Lower leg skin (tissue), 4 donors: ENCODE measurements at places on chromosomes 11 and 22. TPM values are rescaled to one million over a fixed set of nuclear protein-coding genes. Genes with fewer than 3 reads are reported as not detected.

The PNPLA3 gene
- total RNA-seq: 19.9 TPM

The TALDO1 gene
- 196 TPM for total RNA-seq

The OR8D1 gene
- not detected for total RNA-seq

The TRIM51 gene
- not detected for total RNA-seq

The MPZL3 gene
- 120 TPM for total RNA-seq

The CD248 gene
- total RNA-seq: 16.1 TPM

The TOM1 gene
- 150 TPM for total RNA-seq

The RCOR2 gene
- 0.16 TPM for total RNA-seq

The FERMT3 gene
- total RNA-seq: 10.1 TPM

The OR1S1 gene
- not detected for total RNA-seq

The GAS2 gene
- 0.54 TPM for total RNA-seq

The MAPK11 gene
- total RNA-seq: 0.65 TPM

The HSPB2 gene
- 6.7 TPM for total RNA-seq

The NRGN gene
- total RNA-seq: not detected

The FAT3 gene
- 0.27 TPM for total RNA-seq

DNA sequence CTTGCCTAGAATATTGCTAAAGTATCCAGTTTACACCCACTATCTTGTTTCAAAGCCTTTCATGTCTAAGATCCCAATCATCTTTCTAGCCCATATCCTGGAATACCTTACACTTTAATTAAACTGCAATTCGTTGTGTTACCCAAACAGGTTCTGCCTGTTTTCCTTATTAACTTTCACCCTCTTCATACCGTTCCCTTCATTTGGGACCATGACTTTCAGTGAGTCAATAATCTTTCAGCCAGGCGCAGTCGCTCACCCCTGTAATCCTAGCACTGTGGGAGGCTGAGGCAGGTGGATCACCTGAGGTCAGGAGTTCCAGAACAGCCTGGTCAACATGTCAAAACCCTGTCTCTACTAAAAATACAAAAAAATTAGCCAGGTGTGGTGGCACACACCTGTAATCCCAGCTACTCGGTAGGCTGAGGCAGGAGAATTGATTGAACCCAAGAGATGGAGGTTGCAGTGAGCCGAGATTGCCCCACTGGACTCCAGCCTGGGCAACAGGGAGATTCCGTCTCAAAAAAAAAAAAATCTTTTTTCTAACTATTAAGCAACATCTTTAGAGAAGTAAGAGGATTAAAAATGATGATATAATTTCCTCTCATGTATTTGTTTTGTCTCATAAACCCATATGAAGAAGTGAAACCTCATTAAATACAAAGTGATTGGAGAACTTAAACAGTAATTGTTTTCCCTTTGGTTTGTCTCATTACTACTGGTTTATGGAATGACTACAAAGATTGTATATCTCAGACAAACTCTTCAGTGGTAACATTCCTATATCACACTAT is 20.7 kb downstream of the DMC1 start:
- DNase-seq: no peak

- no peak for DNase-seq
Measured at GRCh38 chr11:68988491-68988890, 7.7 kb upstream of the MRGPRD start.

DNA sequence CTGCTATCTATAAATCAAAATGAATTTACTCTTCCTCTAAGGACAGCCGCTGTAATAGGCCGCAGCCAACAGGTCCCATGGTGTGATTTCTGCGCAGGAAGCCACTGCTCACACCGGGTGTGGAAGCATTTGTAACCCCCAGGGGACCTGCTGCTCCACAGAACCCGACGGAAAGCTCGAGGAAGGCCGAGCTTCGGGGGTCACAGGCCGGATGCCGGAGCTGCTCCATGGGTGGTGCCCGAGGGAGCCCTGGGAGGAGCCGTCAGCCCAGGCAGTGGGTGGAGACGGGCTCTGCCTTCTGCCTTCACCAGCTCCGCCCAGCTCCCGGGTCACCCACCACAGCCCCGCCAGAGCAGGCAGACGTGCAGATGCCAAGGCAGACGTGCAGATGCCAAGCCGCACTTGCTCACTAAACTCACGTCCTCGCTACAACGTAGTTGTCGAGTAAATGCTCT is 63.5 kb downstream of the BRD1 start:
- no peak for DNase-seq

GRCh38 chr11:61090982-61091372 is 11.3 kb upstream of the CD5 start:
- no peak for DNase-seq

DNA sequence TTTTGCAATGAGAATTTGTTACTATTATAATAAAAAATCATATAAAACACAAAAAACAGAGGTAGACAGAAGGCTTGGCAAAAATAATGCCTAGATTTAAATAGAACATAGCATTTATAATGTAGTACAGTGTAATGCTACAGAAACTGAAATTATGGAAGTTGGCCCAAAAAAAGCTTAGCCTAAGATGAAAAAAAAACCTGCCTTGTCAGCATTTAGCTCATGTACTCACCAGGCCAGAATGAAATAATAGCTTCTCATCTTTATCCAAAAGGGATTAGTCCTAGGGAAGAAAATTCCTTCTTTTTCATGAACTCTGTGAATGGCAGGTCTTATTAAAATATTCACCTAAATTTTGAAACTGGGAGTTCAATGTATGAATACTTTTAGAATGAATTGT is 951.1 kb downstream of the LRRC4C start:
- no peak for DNase-seq

DNA sequence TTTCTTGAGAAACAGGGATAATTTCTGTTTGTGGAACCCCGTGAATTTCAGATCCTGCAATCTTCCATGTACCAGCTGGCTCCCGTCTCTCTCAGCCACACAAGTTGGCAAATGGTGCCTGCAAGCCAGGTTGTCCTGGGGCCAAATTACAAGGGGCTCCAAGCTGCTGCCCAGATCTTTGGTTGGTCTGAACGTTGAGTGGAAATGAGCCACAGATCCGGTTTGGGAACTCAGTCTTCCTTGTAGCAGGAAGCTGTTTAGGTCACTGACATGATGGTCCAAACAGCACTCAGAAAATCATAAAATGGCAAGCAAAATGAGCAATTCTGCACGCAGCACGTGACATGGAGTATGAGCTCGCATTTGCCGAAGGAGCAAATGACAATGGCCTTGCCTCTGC is 1496.4 kb downstream of the TBC1D22A start:
- DNase-seq: peak; percentile 46

GRCh38 chr22:29344137-29344536 is 28.6 kb upstream of the RASL10A start:
- DNase-seq: no peak

- DNase-seq: no peak
Measured at GRCh38 chr11:75858613-75859012, 43.6 kb downstream of the UVRAG start.

- DNase-seq: no peak
Measured at GRCh38 chr11:73340164-73340563, 32.1 kb downstream of the ARHGEF17 start.

DNA sequence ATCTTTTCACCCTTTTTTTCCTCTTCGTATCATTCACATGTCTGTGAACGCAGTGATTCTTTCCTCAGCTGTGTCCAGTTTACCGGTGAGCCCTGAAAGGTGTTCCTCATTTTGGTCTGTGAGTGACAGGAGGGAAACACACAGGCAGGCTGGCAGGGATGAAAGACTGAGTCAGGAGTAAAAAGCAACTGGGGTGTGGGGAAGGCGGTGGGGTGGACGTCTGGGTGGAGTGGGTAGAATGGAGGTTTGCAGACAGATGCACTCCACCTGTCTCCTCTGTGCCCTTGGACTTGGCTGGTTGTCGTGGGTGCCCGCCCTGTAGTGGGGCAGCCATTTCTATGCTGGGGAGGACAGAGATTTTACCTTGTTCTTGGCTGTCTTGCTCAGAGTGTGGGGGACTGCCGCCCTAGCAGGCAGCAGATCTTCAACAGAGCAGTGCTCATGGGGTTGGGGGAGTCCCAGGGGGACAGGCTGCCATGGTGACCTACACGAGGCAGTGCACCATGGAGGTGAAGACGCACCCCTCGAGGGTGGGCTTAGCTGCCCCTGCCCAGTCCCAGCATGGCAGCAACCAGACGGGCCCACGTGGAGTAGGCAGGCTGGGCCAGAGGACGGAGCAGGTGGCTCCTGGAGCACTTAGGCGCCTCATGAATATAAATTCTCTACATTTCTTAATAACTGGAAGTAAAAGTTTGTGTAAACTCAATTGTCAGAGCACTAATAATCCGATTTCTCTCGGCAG is 603.7 kb downstream of the TBC1D22A start:
- DNase-seq: no peak

DNA sequence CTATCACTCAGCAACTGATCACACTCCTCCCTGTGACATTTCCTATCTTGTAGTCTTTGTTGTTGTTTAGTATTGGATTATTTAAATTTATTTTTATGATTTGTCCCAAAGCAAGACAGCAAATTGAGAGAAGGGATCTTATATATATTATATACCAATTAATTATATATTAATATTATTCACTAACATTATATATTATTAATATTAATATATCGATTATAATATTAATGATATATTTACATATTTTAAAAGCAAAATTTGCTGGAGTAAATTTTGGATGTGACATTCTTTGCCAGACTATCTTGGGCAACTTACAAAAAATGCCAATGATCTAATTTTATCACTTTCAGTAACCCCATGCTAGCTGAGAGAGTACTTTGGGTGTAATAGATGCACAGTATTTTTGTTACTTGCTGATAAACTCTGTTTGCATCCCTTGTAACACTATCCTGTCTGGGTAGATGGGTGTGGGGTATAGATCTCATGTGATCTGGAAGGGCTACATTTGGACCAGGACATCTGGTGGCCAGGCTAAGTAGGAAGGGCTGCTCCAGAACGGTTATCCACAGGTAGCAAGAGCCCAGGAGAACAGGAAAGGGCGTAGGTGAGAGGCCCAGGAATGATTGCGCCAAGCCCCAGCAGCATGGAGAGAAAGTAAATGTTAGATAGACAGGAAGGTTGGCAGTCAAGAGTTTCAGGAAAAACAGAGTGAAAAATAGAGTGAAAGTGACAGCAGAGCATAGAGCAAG is 608.6 kb upstream of the KIRREL3 start:
- no peak for DNase-seq

- DNase-seq: no peak
Measured at GRCh38 chr11:128005562-128005961, 581.8 kb downstream of the ETS1 start.

DNA sequence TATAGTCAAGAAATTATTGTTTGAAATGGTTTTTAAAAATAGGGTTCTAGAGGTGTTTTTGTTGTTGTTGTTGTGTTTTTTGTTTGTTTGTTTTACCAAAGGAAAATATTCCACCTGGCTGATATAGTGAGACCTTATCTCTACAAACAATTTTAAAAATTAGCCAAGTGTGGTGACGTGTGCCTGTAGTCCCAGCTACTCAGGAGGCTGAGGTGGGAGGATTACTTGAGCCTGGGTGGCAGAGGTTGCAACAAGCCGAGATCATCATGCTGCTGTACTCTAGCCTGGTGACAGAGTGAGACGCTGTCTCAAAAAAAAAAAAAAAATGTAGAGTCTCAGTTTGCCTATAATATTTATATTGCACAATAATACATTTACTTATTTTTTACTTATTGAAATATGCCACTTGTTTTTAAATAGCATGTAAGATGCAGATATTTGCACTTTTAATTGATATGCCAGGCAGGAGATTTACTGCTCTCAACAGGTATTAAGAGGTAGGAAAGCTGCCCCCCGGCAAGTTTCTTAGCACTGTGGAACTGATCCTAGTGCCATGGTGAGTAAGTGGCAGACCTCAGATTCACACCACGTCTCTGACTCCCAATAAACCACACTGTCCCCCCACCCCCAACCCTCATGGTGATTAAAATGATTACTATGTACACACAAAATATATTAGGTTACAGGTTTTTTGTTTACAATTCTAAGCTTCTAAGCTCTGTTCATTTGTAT is 157.4 kb downstream of the TEAD1 start:
- DNase-seq: no peak

- DNase-seq: peak; percentile 70
Measured at GRCh38 chr11:20363500-20364340, at the start of gene HTATIP2. Gene HTATIP2, plus strand, starts transcription at chr11:20363714. Its CDS starts 524 bp downstream, at chr11:20364238.

DNA sequence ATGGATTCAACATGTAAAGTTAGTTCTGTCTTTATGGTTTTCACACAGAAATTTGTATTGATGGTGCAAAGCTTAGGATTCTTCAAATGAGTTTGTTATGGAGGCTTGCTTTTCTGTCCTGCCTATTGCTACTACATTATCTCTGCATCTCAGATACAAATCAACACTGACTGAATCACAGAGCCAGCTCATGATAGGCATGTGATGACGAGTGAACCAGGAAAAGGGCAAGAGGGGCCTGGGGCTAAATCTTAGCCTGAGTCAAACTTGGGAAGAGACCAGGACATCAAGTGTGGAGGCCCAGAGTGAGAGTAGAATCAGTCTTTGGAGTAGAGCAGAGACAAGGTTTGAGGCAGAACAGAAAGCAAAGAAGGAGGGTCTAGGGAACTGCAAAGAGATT is 107.1 kb upstream of the CD44 start:
- no peak for DNase-seq

- no peak for DNase-seq
Measured at GRCh38 chr11:83070044-83070701, 1.5 kb downstream of the RAB30 start.

GRCh38 chr11:46237248-46238077 is 40.0 kb upstream of the CREB3L1 start:
- peak; percentile 94 for DNase-seq

DNA sequence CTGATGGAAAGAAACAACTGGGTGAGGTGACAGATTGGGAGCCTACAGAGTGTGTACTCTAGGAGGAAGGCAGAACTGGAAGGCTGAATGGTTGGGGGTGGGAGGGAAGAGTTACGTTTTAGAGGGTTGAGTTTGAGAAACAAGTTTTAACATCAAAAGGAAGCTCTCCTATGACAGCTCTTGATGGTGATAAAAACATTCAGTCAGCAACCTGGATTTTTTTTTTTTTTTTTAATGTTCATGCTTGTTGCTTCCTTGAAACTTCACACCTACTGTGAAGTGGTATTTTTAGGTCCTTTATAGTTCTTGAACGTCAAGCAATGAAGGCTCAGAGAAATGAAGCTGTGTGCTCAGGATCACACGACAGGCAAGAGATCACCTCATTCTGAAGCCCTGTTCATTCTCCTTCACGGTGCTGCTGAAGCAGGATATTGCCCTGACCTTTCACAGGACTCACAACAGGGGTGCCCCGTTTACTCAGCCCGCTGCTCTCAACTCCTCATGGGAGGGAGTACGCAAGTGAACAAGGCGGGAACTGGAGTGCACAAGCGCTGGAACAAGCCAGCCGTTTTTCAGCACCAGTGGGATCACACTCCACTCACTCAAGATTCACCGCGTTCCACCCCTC is 1.6 kb upstream of the TMEM109 start:
- DNase-seq: no peak

- no peak for DNase-seq
Measured at GRCh38 chr11:101718402-101718801, 134.6 kb upstream of the TRPC6 start.

GRCh38 chr11:13415201-13415600 is 47.8 kb downstream of the BTBD10 start:
- DNase-seq: no peak

GRCh38 chr22:39671936-39672335 is 101.4 kb downstream of the CACNA1I start:
- DNase-seq: no peak

DNA sequence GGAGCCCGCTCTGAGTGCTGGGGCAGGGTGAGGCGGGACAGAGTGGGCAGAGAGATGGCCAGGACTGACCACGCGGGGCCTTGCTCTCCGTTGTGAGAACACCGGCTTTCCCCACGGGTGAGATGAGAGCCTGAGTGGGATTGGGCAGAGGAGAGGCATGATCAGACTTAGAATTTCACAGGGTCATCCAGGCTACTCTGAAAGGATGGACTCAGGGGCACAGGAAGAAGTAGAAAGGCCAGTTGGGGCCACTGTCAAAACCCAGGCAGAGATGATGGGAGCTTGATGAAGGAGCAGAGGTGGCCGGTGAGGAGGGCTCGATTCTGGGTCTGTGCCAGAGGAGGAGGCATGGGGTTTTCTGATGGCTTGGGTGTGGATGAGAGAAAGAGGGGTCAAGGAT is 63.8 kb upstream of the NUP50 start:
- DNase-seq: no peak
